Neural crest cell (in vitro differentiated cells): ENCODE measurements at places on chromosomes 5 and 9.

DNA sequence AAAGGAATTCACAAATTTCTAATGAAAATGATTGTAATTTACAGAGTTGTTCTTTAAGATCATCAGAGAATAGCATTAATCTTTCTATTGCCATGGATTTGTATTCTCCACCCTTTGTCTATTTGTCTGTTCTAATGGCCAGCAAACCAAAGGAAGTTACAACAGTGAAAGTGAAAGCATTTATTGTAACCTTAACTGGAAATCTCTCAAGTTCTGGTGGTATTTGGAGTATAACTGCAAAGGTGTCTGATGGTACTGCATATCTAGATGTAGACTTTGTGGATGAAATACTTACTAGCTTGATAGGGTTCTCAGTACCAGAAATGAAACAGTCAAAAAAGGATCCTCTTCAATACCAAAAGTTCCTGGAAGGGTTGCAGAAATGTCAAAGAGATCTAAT, 21.7 kb downstream of the RMI1 start:
- peaks cover 27% of the 10 kb centered on the region for H3K36me3 ChIP-seq
- H3K27ac ChIP-seq: no peak overlapping the region
- H3K27me3 ChIP-seq: no peaks in the 10 kb centered on the region
- no peaks in the 10 kb centered on the region for H3K4me1 ChIP-seq
- DNase-seq: no peak

DNA sequence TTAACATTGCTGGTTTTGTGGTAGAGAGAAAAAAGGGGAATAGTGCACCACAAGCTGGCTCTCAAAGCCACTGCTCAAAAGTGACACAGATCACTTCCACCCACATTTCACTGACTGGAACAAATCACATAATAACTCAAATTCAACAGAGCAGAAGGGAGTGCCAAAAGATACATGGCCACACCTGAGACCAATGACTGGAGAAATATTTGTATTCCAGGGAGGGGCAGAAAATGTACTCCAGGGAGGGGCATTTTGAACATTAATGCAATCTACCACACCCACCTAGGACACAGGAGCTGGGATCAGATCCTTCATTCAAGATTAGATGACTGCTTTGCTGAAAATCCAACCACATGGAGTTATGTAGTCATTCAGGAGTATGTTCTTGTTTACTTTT, 44.8 kb upstream of the ALDOB start:
- H3K4me3 ChIP-seq: no peak overlapping the region
- H3K4me1 ChIP-seq: peaks cover 14% of the 10 kb centered on the region
- H3K27me3 ChIP-seq: peaks cover 2% of the 10 kb centered on the region
- peaks cover 9% of the 10 kb centered on the region for H3K36me3 ChIP-seq
- DNase-seq: no peak

DNA sequence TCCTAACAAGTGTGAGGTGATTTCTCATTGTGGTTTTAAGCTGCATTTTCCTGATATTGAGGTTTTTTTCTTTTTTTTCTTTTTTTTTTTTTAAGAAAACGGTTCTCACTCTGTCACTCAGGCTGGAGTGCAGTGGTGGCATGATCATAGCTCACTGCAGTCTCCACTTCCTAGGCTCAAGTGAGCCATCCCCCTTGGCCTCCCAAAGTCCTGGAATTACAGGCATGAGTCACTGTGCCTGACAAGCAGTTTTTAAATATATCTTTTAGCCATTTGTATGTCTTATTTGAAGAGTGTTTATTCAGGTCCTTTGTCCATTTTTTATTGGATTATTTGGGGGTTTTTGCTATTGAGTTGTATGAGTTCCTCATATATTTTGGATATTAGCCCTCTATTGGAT, 53.8 kb downstream of the GCNT1 start:
- no peak overlapping the region for H3K27ac ChIP-seq
- no peaks in the 10 kb centered on the region for H3K36me3 ChIP-seq
- no peaks in the 10 kb centered on the region for H3K4me1 ChIP-seq
- DNase-seq: no peak
- no peaks in the 10 kb centered on the region for H3K27me3 ChIP-seq

DNA sequence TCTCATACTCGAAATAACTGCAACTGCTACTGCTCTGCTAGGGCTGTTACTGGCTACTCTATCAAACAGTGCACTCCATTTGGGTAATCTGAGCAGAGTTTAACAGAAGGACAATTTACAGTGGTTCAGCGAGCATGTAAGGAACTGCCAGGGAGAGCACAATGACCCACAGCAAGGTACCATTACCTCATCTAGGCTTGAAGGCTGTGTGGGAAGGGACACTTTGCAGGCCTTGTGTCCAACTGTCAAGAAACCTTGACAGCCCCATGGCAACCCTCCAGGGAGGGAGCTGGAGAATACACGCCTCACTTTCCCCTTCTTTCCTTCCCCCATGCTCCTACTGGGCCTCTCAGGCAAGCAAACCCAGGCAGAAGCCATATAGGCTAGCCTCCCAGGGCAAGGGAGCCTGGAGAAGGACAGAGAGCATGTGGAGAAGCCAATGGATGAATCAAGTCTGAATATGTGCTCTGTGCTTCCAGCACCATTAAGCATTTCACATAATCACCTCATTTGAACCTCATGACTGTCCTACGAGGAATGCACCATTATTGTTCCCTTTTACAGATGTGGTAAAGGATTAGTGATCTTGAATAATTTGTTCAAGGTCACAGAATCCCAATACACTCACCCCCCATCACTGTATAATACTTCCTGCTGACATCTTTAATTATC, 49.9 kb upstream of the JAK2 start:
- H3K4me1 ChIP-seq: no peaks in the 10 kb centered on the region
- H3K27ac ChIP-seq: no peak overlapping the region
- no peak overlapping the region for H3K4me3 ChIP-seq
- no peaks in the 10 kb centered on the region for H3K36me3 ChIP-seq
- H3K27me3 ChIP-seq: no peaks in the 10 kb centered on the region

- no peaks in the 10 kb centered on the region for H3K27me3 ChIP-seq
- no peaks in the 10 kb centered on the region for H3K4me1 ChIP-seq
- DNase-seq: no peak
- no peak overlapping the region for H3K27ac ChIP-seq
Observed at GRCh38 chr5:135116160-135116561, 82.1 kb upstream of the PITX1 start.

DNA sequence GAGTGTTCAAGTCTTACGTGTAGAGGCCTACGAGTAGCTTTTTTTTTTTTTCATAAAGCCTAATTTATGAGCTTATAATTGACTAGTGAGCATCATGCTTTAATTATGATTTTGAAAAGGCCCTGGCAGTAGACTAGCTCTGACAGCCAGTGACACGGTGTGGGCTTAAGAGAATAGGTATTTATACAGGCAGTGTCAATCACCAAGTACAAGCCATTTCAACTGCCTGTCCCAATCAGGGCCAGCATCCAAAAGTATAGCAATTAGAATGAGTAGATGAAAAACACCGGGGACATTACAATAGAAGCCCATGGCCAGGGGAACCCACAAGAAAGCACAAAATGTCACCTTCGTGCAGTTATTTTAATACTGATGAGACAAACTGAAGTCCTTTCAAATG, 552.8 kb downstream of the CAAP1 start:
- no peak overlapping the region for H3K4me3 ChIP-seq
- H3K27ac ChIP-seq: no peak overlapping the region
- DNase-seq: no peak
- no peaks in the 10 kb centered on the region for H3K4me1 ChIP-seq
- no peaks in the 10 kb centered on the region for H3K36me3 ChIP-seq

DNA sequence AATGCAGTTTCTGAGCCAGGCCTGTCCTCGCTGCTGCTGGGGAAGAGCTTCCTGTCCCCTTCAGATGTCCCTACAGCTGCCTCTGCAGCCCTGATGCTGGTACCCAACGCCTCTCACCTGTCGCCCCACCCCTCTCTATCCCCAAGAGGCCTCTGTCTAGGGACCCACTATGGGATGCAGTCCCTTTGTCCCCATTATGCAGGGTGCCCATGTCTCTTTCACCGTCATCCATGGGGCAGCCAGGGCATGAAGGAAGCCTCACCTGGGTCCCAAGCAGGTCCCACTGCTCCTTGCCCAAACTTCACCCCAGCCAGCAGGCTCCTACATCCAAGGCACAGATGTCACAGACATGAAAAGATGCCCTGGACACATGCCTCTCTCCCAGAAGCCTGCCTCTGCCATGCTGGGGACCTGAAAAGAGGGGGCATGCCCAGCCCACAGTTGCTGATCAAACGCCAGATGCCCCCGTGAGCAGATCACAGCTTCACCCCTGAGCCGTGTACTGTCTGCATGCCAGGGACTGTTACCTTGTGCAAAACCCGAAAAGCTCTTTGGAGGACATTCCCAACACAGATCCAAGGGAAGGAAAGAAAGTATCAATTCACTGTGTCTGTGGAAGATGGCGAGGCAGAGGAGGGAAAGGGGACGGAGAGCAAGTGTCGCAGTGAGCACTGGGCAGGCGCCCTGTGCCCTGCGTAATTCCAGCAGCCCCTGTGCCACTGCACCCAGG, 81.0 kb downstream of the ADAMTS2 start:
- H3K4me3 ChIP-seq: no peak overlapping the region
- no peaks in the 10 kb centered on the region for H3K27me3 ChIP-seq
- peaks cover 10% of the 10 kb centered on the region for H3K4me1 ChIP-seq

GRCh38 chr9:35790385-35791296, 750 bp upstream of the NPR2 start:
- H3K4me3 ChIP-seq: peak overlapping the region; percentile 90
- H3K27me3 ChIP-seq: no peaks in the 10 kb centered on the region
- peak; percentile 70 for DNase-seq
- H3K27ac ChIP-seq: peak overlapping the region; percentile 53

GRCh38 chr9:27572918-27573633, at the start of gene C9orf72:
Gene C9orf72, minus strand, starts transcription at chr9:27573481. Its CDS starts 6,361 bp downstream, at chr9:27567120.
- H3K4me1 ChIP-seq: peaks cover 41% of the 10 kb centered on the region
- no peaks in the 10 kb centered on the region for H3K27me3 ChIP-seq
- peak; percentile 66 for DNase-seq

DNA sequence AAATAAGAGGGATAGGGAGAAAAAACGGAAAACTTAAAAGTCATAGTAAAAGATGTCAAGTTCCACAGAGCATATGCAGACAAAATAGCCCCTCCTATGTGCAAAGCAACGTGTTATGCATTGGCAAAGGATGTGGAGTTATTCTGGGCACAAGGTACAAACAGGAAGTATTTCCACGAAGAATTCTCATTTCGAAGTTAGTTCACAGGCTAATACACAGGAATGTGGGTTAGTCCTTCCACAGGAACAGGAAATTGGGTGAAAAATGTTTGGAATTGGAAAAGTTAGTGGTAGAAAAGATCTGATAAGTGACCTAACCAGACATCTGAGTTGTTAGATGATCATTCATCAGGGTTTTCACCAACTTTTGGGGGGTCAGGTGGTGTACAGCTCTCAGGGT, 326.6 kb downstream of the EBF1 start:
- no peak overlapping the region for H3K27ac ChIP-seq
- no peaks in the 10 kb centered on the region for H3K36me3 ChIP-seq
- no peaks in the 10 kb centered on the region for H3K27me3 ChIP-seq
- DNase-seq: no peak
